ENCODE measurements at places on chromosomes 4 and X.

- no peak for DNase-seq
Observed at GRCh38 chr4:126375462-126376054, 1060.8 kb downstream of the FAT4 start.

DNA sequence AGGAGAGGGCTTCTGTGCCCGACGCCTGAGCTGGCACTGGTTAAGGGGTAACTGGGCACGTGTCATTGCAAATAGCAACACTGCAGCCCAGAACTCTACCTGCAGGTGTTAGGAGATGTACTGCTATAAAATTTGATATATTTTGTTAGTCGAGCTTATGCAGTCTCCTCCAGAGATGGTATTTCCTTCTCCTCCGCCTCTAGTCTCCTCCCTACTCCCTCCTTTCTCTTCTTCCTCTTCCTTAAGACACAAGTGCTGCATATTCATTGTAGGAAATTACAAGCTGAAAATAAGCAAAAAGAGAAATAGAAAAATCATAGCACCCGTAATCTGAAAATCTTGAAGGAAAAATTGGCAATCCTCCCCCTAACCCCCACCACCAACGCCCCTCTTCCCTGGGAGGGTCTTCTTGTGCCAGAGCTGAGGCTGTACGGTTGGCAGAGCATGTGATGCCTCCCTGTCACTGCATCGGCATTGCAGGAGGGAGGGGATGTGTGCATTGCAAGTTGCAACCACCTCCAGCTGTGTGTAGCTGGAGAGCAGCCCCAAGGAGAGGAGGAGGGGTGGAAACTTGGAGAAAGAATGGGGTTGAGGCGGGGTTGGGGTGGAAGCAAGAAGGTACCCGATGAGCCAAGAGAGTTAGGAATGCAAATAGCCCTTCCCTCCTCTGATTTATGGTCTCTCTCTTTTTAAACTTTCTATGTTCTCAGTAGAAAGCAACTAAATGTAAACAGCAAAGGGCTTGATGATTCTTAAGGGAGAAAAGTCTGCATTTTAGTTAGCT, 48.3 kb upstream of the MND1 start:
- DNase-seq = no peak

- DNase-seq = no peak
Observed at GRCh38 chr4:184671101-184671500, 21.6 kb downstream of the PRIMPOL start.

- DNase-seq = no peak
Observed at GRCh38 chr4:173252024-173252935, 81.9 kb downstream of the HMGB2 start.

Measured in frontal cortex (tissue), 4 donors.